Fibroblast of lung (primary cell): ENCODE measurements at places on chromosomes 3 and 15. TPM values are rescaled to one million over a fixed set of nuclear protein-coding genes. Genes with fewer than 3 reads are reported as not detected.

- DNase-seq, result no peak
Observed at GRCh38 chr15:38610748-38611147, 46.1 kb upstream of the RASGRP1 start.

DNA sequence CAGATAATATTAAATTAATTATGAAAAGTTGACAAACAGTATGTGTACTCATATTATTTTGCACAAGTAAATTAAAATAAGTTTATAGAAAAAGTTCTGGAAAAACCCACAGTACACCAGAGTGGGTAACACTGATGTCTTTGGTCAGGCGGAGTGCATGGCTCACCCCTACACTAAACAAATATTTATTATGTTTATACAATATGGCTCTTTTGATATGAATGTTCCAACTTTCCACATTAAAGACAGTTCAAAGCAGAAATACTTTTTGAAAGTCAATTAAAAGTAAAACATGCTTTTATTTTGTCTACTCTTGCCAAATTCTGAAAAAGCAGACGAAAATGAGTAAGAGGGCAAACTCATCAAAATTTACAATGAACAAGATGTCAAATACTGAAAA lies 56.2 kb upstream of the DCBLD2 start:
- DNase-seq, result no peak

DNA sequence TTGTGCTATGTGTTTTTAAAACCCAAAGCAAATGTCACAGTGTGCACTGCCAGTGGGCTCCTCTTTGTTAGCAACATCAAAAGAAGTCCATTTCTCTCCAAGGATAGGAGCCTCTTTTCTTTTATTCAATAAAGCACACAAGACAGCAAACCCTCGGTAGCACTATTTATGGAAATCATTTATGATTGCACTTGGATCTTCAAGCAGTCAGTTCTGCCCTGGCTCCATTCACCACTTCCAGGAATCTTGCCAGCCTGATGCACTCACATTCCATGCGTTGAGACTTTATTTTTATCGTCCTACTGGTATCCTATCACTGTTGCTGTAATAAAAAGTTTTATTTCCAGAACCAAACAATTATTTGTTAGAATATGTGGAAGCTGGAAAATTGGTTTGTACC lies 412.1 kb downstream of the TBL1XR1 start:
- no peak for DNase-seq

Gene GOLGA8J
- under 0.01 TPM in 1 of 2 replicates, not detected in the other for total RNA-seq

Gene MGLL
- 15.2 and 60.1 TPM in 2 replicates for total RNA-seq

GRCh38 chr15:99424978-99425656 lies 140.7 kb upstream of the MEF2A start:
- DNase-seq, result peak; percentile 90

Gene IL17RE
- total RNA-seq, result 0.26 and 0.99 TPM in 2 replicates

Gene VILL
- total RNA-seq, result 6.7 and 9.4 TPM in 2 replicates

DNA sequence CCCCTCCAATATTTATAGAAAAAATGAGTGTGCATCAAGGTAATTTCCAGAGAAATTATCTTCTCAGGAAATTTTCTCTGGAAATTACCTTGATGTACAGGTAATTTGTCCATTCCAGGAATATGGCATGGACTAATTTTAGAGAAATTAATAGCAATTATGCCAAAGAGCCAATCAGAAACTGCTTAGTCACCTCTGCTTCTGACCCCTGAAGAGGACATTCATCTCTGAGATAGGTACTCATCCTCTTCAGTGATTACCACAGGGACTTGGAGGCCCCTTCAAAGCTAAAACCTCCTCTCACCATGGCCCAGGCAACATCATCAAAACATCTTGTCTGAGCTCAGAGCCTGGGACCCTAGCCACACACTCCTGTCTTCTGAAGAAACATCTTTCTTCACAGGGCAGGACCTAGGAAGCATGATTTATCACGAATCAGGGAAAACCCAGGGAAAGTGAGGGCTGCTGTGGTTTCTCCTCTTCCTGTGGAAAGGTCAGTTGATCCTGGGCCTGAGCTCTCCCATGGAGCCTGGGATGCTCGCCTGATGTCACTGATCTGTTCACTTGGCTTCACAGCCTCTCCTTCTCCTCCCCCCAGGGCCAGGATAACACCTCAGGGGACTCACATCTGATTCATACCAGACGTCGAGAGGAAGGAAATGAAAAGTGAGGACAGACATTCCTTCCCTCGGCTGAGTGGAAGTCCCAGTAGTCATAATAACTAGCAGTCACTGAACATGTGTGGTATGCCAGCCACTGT lies 210.5 kb downstream of the DTWD1 start:
- DNase-seq, result peak; percentile 89

GRCh38 chr3:39124876-39125840 lies 17.7 kb downstream of the TTC21A start:
- peak; percentile 36 for DNase-seq

Gene TEX9
- 3.3 and 4.5 TPM in 2 replicates for total RNA-seq

- DNase-seq, result no peak
Observed at GRCh38 chr3:143363949-143364348, 244.4 kb downstream of the CHST2 start.

Gene TGM5
- under 0.01 TPM in 1 of 2 replicates, not detected in the other for total RNA-seq

GRCh38 chr3:66552846-66553245 lies 52.0 kb upstream of the LRIG1 start:
- no peak for DNase-seq

Gene ATP13A4
- under 0.01 and 0.33 TPM in 2 replicates for total RNA-seq

DNA sequence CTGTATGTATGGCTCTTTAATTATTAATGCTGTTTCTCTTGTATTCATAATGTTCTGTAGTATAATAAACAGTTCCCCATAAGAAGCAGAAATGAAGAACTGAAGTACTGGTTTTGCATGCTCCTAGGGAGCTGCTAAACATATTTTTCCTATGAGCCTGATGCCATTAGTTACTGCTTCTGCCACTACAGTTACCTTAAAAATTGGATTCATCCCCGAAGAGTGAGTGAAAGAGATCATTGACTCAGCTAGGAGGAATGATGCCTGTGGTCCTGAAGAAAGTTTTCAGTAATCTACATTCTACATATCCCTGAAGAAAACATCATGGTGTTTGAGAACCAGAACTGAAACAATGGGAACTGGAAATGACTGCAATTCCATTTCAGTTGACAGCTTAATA lies 37.1 kb upstream of the ST3GAL6 start:
- peak; percentile 5 for DNase-seq

- DNase-seq, result no peak
Observed at GRCh38 chr3:173618148-173618547, 220.6 kb downstream of the NLGN1 start.

Gene LIPH
- under 0.01 TPM in 1 of 2 replicates, not detected in the other for total RNA-seq

GRCh38 chr3:65828706-65829105 lies 210.0 kb downstream of the MAGI1 start:
- no peak for DNase-seq
